ENCODE measurements at places on chromosomes 7 and 10.

GRCh38 chr10:74925291-74925690 is 98.9 kb downstream of the KAT6B start:
- no peak for DNase-seq

- no peak for DNase-seq
Observed at GRCh38 chr10:59075576-59075975, 100.9 kb upstream of the PHYHIPL start.

DNA sequence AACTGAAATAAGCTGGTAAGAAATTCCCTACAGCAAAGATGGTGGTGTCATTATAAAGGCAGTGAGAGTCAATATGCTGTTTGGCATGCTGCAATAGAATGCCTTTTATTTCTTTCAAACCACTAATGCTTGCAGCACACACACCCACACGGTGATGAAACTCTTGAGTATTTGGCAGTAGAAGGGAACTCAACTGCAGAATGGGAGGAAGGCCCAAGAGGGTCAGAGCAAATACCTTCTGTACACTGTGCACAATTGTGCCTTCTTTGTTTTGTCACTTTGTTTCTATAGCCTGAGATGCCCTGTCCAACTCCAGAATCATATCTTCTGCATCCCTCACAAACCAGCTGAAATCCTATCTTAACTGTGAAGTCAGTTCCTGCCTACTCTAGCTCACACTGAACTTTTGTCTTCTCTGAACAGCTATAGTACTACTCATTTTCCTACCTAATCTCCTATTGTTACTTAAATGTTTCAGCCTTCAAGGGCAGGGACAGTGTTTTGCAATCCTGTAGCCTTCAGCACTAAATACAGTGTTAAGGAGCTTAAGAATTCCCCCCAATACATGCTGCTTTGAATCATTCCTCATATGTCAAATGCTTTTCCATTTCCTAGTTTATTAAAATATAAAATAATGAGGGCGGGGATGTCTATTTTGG is 22.2 kb downstream of the MMS19 start:
- DNase-seq, result no peak

DNA sequence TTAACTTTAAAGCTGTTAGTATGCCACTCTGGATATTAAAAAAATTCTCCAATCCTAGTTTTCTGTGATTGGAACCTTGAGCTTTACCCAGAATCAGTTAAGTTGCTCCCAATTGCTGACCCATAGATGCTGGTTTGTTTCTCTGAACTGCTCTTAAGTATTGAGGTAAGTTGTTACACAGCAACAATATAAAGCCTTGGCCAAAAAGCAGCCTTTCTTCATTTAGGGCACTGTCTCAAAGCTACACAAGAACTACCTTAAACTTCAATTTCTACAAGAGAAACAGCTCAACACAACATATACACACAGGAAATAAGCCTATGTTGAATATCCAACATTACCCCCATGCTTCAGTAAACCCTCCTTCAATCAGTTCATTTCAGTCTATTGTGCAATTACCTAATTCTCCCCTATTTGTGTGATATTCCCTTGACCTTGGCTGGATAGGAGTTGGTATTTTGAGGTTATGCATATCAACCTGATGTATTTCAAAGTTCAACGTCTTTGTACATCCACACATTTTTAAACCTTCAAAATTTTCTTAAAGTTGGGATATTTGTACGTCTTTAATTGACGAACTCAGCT is 11.5 kb downstream of the HNRNPA2B1 start:
- no peak for DNase-seq

- no peak for DNase-seq
Observed at GRCh38 chr10:36555036-36555435, 570.4 kb upstream of the ANKRD30A start.

- no peak for DNase-seq
Observed at GRCh38 chr10:101894742-101895141, 51.1 kb upstream of the KCNIP2 start.

- DNase-seq, result no peak
Observed at GRCh38 chr7:18200855-18201254, 173.2 kb upstream of the PRPS1L1 start.

DNA sequence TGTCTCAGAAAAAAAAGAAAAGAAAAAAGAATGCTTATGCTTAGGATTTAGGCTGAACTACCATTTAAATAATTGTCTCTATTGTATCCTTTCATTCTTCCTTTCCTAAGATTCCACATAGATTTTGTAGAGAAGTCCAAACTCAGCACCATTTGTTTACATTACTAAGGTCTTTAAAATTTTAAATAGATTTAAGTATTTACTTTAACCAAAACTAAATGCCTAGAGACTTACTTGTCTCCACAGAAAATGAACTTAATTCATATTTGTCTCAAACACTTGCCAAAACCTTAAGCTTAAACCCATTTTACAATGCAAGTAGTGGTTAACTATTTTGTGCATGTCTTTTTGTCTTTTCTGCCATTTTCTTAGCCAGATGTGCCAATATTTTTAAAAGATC is 54.1 kb upstream of the ABI1 start:
- DNase-seq, result no peak

Data from NCI-H774 (cell line).